NCI-H460 (cell line): ENCODE measurements at places on chromosomes 11 and 22. TPM values are rescaled to one million over a fixed set of nuclear protein-coding genes. Genes with fewer than 3 reads are reported as not detected.

DNA sequence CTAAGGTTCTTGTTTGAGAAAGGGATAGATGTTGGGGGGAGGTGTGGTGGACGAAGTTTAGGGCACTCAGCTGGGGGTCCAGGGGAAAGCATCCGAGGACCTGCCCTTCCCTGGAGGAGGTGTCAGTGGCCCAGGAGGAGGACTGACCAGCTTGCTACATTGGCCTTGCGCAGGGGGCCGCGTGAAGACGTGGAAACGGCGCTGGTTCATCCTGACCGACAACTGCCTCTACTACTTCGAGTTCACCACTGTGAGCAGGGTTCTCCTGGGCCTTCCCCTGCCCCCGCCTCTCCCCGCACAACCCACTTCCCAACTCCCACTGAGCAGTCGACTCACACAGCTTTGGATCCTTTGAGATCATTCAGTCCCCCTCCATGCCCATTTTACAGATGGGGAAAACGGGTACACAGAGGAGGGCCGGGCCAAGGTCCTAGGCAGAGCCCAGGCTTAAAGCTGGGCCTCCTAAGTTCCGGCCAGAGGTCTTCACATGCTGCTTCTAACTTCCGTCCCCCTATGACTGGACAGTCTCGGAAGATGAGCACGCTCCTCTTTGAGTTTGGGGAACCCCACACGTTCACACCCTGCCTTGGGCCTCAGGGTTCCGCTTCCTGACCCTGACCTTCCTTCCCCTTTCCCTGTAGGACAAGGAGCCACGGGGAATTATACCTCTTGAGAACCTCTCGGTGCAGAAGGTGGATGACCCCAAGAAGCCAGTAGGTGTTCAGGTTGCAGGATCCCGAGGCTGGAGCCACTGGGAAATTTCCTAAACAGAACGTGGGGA lies 28.7 kb downstream of the CYTH4 start:
- DNase-seq: no peak

GRCh38 chr11:45154276-45154675 lies 7.8 kb downstream of the PRDM11 start:
- no peak for DNase-seq

DNA sequence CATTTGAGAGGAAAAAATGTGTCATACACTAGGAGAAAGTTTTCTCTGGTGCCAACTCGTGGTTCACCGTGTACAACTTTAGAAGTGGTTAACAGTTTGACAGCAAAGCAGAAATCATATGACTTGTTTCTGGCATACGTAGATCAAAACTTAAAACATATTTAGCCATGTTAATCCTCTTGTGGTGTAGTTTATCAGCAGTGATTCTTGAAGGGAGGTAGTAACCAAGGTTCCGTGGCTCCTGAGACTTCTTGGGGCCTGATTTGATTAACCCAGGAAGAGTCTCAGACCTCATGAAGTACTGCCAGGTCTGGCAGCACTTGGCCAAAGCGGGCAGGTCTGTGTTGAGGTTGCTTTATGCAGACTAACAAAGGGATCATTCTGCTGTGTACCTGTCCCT lies 40.5 kb downstream of the SREBF2 start:
- no peak for DNase-seq

DNA sequence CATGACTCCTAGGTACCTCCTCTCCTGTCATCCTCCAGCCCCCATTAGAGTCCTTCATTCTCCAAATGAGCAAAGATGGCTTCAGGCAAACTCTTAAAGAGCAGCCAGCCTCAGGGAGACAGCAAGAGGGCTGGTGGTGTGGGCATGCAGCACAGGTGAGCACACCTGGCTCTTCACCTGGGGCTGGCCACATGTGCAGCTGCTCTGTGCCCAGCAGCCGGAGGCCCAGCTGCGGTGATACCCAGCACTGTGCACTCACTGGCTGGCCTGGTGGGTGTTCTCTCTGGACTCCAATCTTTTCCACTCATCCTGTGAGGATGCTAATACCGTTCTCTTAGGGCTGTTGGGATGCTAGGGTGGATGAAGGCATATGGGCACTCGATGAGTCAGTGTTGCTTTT lies 106.1 kb upstream of the PARVA start:
- DNase-seq: no peak

The OR51B4 gene
- total RNA-seq: not detected in 2 replicates

The RIMBP3C gene
- total RNA-seq: 0.42 and 0.81 TPM in 2 replicates

The CENPM gene
- 20.7 and 22.9 TPM in 2 replicates for total RNA-seq

DNA sequence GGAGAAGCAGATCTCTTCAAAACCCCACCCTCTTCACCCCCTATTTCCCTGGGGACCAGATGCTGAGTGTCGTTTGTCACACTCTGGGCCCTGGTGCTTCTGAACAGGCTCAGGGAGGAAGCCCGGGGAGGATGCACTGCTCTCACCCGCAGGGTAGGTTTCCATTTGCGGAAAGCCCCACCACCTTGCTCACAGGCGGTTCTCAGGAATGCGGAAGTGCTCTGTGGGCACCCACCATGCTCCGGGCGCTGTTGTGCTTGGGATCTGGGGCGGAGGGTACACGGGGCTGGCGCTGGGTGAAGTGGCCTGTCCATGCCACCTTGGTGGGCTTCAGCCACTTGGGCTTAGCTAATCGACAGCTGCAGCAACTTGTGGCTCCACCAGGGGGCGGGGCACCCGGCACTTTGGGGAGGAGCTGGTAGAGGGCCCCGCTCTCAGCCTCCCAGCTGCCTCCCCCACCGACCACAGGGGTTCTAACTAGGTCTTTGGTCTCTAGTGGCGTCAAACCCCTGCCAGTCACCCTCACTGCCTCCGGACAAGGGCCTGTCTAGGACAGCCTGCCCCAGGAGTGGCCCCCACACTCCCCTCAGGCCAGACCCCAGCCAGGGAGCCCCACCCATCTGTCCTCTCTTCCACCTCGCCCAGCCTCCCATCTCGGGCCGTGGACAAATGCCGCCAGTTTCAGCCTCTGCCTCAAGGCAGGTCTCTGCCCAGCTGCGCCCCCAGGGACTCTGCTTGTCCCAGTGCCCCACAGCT lies 7.4 kb downstream of the NDUFV1 start:
- DNase-seq: peak; percentile 22

The CASP12 gene
- total RNA-seq: not detected in 2 replicates

GRCh38 chr11:117876341-117877119 lies at the start of gene FXYD6:
FXYD6 (minus strand) TSS chr11:117876658; CDS start chr11:117842776, 33,882 bp downstream.
- no peak for DNase-seq

The B4GALNT4 gene
- 8.1 and 8.6 TPM in 2 replicates for total RNA-seq

The RFPL1 gene
- total RNA-seq: not detected in 2 replicates

- DNase-seq: no peak
Measured at GRCh38 chr11:122007601-122008071, 108.4 kb downstream of the BLID start.

DNA sequence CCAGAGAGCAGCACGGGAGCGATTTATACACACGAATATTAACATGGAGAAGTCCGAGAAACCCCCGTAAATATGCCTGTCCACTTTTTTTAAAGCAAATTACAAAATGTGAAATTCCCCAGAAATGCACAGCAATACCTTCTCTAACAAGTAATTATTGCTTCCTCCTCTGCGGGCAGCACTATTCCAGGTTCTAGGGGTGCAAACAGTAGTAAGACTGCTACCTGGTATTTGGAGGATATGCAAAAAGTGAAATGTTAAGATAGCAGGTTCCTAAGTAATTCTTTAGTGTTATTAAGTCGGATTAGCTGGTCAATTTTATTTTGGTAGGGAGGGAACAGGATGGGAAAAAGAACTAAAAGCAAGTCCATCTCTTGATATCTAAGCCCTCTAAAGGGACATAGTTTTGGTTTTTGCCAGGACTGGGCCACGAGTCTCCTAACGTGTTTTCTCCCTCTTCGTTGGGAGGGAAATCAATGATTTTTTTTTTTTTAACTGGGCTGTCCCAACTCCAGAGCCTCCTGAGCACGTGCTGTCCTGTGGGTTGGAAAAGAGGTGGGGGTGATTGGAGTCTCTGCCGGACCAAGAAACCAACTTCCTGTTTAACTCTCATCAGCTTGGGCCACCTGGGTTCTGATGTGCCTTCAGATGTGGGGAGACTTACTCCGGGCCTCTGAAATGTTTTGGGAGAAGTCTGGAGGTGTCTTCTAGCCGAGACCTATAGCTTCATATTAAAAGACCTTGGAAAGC lies 1.7 kb upstream of the XBP1 start:
- DNase-seq: no peak

DNA sequence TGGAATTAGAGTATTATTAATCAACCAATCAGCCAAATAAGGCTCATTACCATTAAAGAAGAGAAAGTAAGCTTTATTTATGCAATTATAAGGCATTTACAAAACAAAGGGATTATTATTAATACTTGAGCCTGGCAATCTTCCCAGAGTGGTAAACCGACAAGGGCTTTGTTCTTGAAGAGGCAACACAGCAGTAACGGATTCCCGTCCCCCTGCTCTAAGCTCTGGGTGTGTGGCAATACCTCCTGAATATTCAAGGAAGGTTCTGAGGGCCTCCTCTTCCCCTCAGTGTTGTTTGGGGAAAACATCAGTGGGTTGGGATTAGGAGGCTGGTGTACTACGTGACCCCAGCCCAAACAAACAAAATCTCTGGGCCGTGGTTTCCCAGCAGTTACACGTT lies 176.5 kb downstream of the TENM4 start:
- DNase-seq: no peak

The JAML gene
- not detected in 2 replicates for total RNA-seq

DNA sequence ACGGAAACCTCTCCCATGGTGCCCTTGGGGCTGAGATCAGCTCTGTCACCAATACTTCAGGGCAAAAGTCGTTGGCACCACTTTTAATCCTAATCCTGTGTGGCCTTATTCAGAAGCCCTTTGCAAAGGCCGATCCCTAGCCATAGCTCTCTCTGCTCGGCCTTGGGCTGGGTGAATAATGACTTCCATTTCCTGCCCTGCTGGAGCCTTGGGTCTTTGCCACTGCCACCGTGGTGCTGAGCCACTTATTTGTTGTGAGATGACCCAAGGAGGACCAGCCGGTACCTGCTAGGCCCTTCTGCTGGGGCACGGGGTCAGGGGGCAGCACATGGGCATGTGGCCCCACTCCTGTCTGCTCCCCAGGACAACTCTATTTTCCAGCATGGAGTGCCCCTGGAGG lies 188.2 kb downstream of the ST3GAL4 start:
- no peak for DNase-seq

- DNase-seq: no peak
Measured at GRCh38 chr11:47020793-47021526, 84.4 kb downstream of the CSTPP1 start.

The ADAMTS8 gene
- 0.02 and 0.29 TPM in 2 replicates for total RNA-seq

The MEI1 gene
- 0.43 and 0.50 TPM in 2 replicates for total RNA-seq

DNA sequence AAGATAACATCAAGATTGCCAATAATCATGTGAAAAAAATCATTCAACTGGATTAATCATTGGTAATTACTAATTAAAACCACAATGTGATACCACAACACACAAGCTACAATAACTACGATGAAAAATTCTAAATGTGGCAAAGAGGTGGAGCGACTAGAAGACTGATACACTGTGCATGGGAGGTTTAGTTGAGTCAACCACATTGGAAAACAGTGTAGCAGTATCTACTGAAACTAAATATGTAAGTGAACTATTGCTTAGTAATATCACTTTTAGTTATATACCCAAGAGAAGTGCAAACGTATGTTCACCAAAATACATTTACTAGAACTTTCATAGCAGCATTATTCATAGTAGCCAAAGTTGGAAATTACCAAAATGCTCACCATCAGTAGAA lies 359.9 kb downstream of the ETS1 start:
- DNase-seq: no peak

- DNase-seq: no peak
Measured at GRCh38 chr22:21594865-21595452, 27.4 kb downstream of the UBE2L3 start.

The CARD10 gene
- total RNA-seq: 3.1 and 4.7 TPM in 2 replicates

GRCh38 chr11:24859801-24860300 lies 363.0 kb downstream of the LUZP2 start:
- no peak for DNase-seq

DNA sequence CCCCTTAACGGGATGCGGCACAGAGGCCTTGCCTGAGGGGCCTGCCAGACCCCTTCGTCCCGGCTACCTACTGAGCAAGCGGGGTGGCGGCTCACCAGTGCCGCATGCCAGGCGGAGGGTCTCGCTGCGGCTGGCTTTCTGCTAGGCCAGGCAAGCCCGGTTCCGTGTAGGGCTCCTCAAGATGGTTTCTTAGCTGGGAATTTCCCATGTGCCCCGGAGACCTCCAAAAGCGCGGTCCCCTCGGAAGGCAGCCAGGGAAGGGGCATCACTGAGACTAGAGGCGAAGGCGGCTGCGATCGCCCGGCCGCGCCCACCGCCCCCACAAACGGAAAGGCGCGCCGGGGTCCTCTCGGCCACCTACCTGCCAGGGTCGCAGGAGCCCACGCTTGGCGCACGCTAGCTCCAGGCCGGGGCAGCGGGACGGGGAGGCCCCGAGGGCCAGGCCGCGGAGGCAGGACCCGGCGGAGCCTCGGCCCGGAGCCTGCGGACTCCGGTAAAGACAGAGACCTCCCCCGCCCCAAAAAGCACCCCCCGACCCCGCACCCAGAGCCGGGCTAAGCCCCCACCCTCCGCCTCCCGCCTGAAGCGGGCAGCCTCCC lies 23.8 kb downstream of the MICAL3 start:
- DNase-seq: no peak

The PRODH gene
- 0.23 and 0.40 TPM in 2 replicates for total RNA-seq

DNA sequence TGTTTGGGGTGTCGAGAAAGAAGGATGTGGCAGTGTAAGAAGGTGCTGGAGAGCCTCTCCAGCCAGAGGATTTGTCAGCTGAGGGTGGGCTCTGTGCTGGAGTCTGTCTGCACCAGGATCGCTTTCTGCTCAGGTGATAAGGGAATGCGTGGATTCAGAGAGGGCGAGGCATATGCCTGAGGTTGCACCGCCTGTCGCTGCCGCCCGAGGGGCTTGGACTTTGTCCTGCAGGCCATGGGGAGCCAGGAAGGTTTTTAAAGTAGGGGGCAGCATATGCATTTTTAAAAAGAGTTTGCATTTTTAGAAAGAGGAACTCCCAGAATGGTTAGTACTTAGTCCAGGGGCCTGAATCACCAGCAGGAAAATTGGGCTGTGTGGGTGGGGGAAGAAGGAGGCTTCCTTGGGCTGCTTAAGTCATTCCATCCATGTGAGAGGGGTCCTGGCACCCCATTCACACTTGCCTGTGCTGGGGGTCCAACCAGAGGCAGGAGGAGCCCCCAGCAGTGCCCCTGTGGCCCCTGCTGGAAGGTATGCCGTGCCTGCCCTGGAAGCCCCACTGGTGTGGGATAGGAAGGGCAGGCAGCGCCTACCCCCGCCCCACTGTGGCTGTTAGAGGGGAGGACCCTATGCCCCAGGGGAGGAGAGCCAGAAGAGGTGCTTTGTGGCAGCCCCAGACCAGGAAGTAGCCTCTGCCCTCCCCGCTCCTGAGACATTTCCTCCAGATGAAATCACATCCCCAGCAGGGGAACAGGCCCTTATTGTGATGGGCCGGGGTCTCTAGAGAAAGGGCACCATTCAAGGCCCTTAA lies 35.8 kb upstream of the MYRF start:
- DNase-seq: no peak

DNA sequence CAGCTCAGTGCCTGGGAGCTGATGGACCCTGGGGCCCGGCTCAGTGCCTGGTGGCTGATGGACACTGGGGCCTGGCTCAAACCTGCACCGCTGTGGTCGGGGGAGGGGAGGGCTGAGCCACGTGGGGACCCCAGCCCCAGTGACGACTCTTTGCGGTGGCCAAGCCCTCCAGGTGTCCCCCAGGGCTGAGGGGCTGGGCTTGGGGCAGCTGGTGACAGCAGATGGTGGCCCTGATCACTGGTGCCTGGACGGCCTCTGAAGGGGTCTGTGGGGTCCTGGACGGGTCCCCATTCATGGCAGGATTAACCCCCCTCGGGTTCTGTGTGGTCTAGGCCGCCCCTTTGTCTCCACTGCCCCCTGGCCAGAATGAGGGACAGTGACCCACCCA lies 3.4 kb upstream of the MUC5B start:
- no peak for DNase-seq
